ENCODE measurements at places on chromosomes 5 and 9.

DNA sequence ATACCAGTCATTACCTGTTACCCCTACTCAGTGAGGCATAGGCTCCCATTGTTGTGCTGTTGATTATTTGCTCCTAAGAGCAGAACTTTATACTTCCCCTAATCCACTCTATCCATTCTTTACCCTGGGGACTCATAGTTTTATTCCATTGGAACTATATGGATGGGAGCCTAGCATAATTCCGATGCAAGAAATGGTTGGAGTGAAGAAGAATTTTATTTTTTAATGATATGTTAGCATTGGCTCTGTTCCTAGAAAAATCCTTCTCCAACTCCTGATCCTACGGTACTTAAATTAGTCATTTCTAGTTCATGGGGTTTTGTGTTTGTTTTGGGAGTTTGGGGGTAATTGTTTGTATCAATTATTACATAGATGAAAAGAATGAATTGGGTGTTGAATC lies 191.5 kb downstream of the GOLPH3 start:
- no peak for DNase-seq

GRCh38 chr9:134775081-134775951 lies 105.3 kb upstream of the FCN2 start:
- DNase-seq: no peak

- no peak for DNase-seq
Observed at GRCh38 chr9:105114964-105115728, 129.3 kb upstream of the SLC44A1 start.

DNA sequence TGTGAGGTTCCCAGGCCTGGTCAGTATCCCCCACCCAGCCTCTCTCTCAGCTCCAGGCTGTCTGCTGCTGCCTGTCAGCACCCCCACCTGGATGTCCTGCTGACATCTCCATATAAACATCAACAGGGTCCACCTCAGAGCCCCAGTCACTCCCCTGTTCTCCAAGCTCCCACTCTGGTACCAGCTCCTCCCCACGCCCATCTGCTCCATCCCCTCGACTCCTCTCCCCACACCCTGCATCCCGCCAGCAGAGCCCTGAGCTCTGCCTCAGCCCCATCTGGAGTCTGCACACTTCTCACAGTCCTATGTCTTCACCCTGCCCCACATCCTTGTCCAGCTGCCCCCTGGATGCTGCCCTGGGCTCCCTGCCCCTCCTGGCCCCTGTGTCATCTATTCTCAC lies 67.7 kb upstream of the LRRTM2 start:
- DNase-seq: no peak

- no peak for DNase-seq
Observed at GRCh38 chr9:4671737-4672136, 5.5 kb upstream of the SPATA6L start.

DNA sequence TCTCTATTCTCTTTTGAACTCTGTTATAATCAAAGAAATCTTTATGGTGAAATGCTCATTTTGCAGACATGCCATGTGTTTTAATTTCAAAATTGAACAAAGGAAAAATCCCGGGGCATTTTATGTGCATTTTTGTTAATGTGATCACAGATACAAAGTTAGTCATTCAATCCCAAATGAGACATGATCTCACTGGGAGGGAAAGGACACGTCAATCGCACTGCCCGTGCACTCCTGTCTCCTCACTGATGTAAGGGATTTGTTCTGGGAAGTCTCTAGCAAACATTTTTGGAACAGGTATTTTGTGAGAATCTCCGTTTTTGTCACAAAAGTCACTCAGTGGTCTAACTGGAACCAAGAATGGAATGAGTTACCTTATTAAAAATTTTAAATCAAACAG lies 97.9 kb upstream of the RANBP6 start:
- no peak for DNase-seq

DNA sequence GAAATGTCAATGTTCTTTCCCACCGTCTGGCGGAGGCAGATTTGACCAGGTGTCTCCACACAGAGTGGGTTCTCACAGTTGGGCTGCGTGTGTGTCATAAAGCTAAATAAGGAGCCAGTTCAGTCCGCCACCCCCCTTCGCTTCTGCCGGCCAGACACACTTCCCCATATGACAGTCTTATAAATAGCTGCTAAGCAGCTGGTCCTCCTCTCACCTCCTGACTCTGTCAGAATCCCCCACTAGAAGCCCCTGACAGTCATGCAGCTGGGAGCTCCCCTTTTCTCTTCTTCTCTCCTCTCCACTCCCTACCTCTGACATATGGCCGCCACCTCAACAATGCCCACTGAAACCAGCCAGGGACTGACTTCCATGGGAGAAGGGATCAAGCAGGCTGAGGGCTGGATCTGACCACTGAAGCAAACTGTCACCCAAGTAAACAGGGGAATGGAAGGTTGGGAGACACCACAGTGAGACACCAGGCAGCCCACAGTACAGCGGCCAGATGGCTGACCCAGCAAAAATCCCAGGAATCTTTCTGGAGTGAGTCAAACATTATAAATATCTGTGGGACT lies 141.9 kb upstream of the EFNA5 start:
- no peak for DNase-seq

DNA sequence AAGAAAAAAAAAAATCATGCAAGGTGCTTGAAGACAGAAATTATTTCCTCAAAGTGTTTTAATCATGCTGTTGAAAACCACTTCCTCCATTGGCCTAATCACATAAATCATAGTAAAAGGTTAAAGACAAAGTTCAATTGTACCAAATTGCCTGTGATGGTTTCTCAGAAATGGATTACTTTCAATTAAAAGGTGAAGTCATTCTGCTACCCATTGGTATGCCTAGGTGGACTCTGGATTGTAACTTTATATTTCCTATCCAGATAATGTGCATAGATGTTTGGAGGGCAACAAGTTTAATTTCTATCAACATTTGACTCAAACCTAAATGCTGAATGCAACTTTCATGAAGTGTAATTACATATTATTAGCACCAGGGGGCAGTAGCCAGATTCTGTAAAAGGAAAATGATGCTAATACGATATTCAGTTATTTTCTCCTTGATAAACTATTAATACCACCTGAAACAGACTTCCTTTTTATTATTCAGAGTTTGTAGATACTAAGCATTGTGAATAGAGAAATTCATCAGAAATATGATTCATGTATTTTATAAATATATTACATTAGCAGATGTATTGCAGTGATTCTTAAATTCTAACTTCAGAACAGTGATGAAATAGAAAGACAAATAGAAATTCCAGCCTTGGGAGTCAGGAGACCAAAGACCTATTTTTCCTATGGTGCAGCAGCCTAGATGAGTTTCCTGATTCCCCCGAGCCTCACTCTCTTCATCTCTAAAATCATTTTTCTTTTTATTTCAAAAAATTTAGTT lies 148.2 kb downstream of the CAAP1 start:
- no peak for DNase-seq

DNA sequence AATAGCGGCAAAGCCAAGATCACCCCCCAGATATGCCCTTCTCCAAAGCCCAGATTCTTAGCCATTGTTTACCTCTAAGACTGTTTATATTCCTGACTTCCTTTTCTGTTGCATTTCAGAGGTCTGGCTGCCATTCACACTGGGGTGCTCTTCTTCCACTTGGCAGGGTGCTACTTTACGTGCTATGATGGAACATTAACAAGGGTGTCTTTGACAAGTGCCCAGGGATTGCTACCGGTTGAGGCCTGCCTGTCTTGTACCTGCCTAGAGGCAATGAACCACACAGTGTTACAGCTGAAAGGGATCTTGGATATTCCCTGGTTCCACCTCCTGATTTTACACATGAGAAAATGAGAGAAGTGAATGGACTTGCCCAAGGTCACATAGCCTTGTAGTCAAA lies 352.1 kb upstream of the KIF2A start:
- no peak for DNase-seq

DNA sequence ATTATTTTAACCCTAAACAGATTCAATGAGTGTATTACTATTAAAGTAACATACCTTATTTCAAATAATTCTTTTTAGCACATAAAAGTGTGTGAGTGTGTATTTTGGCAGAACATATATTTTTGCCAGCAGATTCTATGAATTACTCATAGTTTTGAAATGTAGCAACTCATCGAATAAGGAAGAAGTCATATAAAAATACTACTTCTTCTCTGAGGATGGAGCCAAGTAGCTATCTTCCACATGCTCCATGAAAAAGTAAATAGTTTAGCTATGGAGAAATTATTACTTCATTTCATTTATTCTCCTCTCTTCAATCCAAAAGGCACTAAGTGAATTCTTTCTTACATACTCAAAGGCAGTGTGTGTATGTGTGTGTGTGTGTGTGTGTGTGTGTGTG lies 1090.4 kb upstream of the CDH6 start:
- DNase-seq: no peak

GRCh38 chr9:113808391-113809358 lies 67.4 kb upstream of the ZNF618 start:
- no peak for DNase-seq

DNA sequence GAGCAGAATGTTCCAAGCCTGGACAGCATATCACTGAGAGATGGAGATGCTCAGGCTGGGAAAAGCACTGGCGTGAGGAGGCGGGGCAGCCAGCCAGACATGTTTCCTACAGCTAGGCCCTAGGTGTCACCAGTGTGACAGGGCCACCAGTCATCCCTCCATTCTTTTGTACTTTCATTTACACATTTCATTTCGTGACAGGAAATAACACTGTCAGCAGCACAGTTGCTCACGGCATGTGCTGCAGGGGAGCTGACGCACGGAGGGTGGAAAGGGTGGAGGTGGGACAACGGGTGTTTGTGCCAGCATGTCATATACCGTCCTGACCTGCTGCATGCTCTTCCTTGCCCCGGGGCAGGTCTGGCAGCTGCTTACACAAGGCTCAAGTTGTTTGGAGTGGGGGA lies 14.8 kb upstream of the CEMIP2 start:
- peak; percentile 75 for DNase-seq

DNA sequence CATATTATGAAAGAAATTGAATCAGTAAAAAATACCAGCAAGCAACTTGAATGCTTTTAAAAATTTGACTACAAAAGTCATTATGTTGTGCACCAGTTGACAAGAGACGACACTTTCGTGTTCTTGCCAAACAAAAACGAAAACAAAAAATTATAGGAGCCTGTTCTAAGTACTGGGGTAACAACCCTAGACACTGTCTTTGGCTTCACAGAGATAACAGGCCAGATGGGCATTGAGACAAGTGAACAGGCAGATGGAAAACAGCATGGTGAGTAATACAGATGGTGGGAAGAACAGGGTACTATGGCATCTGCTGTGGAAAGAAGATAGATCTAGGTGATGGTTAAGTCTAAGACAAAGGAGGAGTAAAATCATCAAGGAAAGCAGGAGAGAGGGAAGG lies 99.0 kb downstream of the CDH12 start:
- DNase-seq: no peak

GRCh38 chr5:55634866-55635265 lies 77.3 kb downstream of the SLC38A9 start:
- no peak for DNase-seq

GRCh38 chr5:169657127-169657526 lies 20.1 kb downstream of the DOCK2 start:
- no peak for DNase-seq

DNA sequence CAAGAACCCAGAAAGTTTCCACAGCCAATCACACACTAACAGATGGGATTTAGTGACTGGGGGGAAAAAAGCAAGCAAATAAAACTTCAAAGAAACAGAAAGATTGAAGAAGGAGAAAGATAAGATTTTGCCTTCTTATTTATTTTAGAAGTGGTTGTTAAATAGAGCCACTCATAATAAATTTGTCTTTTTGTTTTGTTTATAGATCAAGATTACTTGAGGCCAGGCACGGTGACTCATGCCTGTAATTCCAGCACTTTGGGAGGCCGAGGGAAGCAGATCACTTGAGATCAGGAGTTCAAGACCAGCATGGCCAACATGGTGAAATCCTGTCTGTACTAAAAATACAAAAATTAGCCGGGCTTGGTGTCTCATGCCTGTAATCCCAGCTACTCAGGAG lies 94.9 kb upstream of the RANBP3L start:
- DNase-seq: no peak

GRCh38 chr9:74772121-74772520 lies 115.6 kb downstream of the TRPM6 start:
- no peak for DNase-seq

GRCh38 chr5:98942847-98943246 lies 14.0 kb upstream of the CHD1 start:
- no peak for DNase-seq

DNA sequence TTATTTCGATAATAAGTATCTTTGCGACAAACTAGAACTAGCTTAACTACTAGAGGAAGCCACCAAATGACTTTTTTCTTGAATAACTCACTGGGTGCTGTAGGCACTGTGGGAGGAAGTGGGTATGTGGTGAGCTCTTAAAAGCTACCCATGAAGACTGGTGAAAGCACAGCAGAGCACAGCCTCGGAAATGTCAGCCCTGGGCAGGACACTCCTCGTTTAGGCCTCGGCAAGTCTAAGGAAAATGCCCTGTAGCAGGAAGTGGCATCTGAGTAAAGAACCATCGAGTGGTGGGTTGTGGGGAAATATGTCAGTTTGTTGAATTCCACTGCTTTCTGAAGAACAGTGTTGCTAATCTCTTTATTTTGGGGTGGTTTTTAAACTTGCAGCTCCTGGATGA lies 44.0 kb upstream of the NCS1 start:
- DNase-seq: peak; percentile 46

GRCh38 chr5:132142459-132142858 lies 68.9 kb downstream of the CSF2 start:
- DNase-seq: no peak

DNA sequence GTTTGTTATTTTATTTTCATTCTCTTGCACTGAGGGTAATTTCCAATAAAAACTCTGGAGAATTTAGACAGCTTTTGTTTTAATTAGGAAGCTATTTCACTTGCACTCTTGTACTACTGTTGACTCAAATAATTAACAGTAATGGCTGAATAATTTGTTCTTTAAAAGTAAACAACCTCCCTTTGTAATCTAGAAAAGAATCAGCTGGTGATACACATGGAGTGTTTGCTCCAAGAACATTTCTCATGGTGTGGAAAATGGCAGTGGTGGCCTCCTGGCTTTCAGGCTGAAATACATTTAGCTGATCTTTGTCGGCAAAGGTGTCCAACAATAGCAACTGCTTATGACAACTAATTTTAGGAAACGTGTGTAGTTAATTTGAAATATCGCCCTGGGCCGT lies 129.4 kb downstream of the C9orf152 start:
- no peak for DNase-seq

- DNase-seq: no peak
Observed at GRCh38 chr5:65876496-65876895, 49.9 kb upstream of the ERBIN start.

DNA sequence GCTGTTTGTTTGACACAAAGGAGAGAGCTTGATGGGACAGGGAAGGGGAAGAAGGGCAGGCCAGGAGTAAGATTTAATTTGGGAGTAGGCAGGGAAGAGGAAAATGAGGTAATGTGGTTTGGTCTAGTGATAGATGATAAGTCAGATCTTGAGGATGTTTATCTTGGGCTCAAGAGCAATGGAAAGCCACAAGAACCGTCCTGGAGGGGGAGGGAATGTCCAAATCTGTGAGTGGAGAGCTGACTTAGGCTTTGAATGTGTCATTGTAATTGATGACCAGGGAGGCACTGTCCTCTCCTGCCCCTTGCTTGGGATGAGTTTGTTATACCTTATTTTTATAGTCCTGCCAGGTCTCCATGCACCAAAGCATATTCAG lies 37.5 kb downstream of the MAMDC2 start:
- DNase-seq: no peak

GRCh38 chr5:62190173-62190572 lies 115.8 kb upstream of the KIF2A start:
- no peak for DNase-seq

- DNase-seq: no peak
Observed at GRCh38 chr9:86046071-86046636, 53.2 kb downstream of the GOLM1 start.

All from stimulated activated CD8-positive, alpha-beta memory T cell treated with anti-CD3 and anti-CD28 coated beads, Interleukin-4, amount 100 ng/mL, for 4 hours (primary cell).